ENCODE measurements at places on chromosomes 11 and 22.
A peak's percentile ranks its signal among the peaks of the same experiment; 100 is the strongest.

DNA sequence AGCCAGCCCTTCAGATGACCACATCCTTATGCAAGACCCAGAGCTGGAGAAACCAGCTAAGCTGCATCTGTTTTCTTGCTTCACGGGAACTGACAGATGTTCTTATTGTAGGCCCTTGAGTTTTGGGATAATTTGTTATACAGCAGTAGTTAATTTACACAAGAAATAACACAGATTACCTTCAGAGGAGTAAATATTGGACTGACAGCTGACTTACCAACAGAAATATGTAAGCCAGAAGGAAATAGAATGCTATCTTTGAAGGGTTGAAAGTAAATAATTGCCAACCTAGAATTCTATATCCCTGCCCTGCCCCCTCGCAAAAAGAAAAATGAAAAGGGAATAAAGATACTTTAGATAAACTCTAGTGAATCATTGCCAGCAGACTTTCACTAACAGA is 124.1 kb downstream of the WNT7B start:
- DNase-seq = no peak

GRCh38 chr11:20081336-20081735 is 78.9 kb downstream of the DBX1 start:
- no peak for DNase-seq

DNA sequence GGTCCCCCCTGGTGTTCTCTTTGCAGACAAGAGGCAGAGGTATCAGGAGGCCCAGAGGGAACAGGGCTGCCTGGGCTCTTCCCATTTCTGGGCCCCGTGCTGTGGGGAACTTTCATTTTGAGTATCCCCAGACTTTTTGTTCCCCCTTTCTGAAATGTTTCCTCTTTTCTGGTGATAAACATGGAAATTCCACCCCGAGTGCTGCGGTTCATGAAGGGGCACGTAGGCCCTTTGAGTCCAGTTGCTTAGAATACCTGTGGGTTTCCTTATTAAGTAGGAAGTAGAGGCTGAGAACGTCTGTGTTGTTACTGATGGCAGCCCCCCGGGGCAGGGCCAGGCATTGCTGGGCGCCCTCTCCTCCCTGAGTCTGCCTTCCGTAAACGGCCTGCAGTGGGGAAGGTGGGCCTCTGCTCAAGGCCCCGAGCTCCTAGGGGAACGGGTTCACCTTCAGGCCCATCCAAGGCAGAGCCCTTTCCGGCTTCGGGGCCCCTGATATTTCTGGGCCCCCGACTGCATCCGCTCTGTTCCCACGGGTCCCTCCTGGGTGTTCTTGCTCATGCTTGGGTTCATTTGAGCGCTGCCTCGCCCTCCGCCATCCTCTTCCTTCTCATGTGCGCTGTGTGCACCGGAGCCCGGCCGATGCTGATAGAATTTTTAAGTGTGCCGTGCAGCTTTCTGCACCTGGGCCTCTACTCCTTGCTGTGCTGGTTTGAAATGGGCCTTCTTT is 12.0 kb downstream of the TBC1D22A start:
- DNase-seq = no peak

- no peak for DNase-seq
Measured at GRCh38 chr11:8826901-8827560, 84.0 kb upstream of the AKIP1 start.

- no peak for DNase-seq
Measured at GRCh38 chr22:35903571-35904335, 124.9 kb downstream of the RBFOX2 start.

DNA sequence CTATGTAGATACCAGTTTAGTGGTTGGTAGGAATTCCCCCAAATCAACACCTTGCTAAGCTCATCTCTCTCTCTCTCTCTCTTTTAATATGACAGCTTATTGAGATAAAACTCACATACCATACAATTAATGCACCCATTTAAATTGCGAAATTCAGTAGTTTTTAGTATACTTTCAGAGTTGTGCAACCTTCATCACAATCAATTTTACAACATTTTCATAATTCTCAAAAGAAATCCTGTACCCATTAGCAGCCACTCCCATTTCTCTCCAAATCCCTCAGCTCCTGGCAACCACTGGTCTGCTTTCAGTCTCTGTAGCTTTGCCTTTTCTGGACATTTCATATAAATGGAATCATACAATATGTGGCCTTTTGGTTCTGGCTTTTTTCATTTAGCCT is 13.3 kb downstream of the NNMT start:
- no peak for DNase-seq

DNA sequence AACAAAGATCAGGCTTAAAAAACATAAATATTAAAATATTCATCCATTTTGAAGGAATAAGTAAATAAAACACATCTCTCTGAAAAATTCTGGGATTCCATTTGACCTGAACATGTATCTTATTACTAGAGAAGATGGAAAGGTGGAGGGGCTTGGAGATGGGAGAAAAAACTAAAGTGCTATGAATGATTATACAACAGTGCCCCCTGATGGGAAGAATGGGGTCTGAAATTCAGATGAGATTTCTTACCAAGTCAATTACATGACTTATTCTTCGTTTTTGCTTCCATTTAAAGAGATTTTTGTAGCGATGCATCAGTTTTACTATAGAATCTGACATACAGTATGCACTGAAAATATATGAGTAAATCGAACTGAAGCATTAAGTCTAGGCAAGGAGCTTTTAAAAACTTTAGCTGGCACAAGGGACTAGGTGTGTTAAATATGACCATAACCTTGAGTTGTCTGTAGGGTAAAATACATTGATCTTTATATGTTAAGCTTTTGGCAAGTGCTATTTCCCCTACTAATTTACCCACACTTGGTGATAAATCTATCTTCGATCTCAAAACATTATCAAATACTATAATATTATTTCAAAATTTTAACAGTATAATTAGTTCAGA is 718.8 kb downstream of the CNTN5 start:
- peak; percentile 14 for DNase-seq

DNA sequence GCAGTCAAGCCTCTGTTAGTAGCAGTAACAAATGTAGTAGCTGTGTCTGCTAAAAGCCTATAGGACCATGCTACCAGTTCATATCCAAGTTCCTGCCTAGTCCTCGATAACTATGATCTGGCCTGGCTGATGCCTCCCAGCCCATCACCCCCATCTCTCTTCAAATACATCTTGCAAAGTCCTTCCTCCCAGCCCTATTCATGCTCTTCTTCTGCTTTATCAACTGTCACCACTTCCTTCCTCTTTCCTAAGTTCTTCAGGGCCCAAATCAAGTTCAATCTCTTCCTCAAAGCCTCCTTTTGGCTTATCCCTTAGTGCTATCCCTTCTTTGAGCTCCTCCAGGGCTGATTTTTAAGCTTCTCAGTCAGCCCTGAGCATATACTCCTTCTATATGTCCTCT is 150.9 kb upstream of the THY1 start:
- DNase-seq = no peak

- DNase-seq = no peak
Measured at GRCh38 chr22:41223535-41223934, 17.2 kb downstream of the CHADL start.

GRCh38 chr22:35766654-35767580 is 49.2 kb downstream of the APOL5 start:
- DNase-seq = peak; percentile 46

DNA sequence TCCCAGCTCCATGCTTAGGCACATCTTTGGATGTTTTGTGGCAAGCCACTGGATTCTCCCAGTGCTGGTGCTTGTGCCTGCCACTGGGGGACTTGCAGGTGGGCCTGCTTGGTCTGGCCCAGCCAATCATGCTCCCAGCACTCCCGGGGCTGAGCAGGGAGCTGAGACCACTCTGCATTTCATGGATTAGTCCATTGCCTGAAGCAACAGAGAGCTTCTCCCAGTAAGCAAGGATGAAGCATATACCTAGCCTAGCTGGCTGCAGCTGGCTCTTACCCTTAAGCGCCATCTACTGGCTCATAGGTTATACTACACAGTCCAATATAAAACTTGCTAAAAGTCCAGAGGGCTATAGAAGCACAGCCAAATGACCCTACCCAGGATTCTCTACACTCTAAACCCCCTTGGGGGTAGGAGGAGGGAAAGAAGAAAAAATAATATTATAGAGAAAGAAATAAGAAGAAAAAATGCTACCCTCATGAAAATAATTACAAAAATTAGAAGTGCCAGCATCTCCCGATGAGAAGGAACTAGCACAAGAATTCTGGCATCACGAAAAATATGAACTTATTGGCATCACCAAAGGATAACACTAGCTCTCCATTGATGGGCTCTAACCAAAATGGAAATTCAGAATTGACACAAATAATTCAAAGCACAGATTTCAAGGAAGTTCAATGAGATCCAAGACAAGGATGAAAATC is 275.3 kb downstream of the C11orf87 start:
- peak; percentile 41 for DNase-seq

DNA sequence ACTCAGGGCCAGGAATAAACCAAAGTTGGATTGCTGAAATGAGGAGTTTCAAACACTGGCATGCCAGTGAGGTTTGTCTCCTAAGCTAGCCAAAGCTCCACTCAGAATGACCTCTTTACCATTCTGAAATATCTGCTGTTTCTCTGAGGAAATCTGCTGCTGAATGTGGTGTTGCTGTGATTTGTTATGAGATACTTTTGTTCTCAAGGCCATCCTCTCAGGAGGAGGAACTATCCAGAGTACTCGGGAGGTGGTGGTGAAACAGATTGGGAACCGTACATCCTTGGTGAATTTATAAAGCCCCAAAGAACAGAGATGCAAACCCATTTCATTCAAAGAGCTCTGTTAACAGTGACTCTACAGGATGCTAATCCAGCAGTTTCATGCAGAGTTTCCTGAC is 50.5 kb downstream of the BDNF start:
- DNase-seq = no peak

- DNase-seq = no peak
Measured at GRCh38 chr22:28299753-28300152, 379.9 kb downstream of the TTC28 start.

DNA sequence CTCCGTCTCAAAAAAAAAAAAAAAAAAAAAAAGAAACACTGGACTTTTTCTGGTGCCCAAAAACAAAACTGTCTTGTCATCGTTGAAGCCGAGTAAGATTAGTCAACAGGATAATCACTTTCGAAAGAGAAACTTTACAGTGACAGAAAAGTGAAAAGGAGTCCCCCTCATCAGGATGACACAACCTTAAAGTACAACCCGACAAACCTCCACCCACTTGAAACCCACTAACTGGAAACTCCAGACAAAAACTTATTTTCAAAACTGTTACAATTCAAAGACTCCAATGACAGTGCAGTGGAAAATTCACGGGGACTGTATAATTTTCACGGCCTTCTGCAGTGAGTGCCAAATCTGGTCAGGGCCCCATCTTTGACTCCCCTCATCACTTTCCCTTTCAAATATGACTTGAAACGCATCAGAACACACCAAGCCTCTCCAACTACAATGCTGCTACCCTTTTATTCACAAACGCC is 1.3 kb downstream of the DENND5A start:
- DNase-seq = no peak

DNA sequence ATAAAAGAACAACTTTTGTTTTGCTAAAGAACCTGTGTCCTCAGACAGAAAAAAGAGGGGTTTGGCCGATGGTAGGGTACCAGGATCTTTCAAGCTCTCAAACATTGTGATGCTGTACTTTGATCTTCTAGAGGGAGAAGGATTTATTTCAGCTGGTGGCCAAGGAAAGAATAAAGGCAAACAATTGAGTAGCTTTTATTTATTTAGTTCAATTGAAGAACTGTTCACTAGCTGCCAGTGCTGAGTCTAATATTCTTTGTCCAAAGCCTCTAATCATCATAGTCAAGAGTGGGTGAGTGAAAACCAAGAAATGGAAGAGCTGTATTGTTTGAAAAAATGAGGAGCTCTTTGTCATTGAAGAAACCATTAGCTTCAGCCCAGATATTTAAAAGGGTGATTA is 138.4 kb downstream of the FAT3 start:
- peak; percentile 1 for DNase-seq

GRCh38 chr22:36175892-36176291 is 15.3 kb upstream of the APOL3 start:
- DNase-seq = no peak

DNA sequence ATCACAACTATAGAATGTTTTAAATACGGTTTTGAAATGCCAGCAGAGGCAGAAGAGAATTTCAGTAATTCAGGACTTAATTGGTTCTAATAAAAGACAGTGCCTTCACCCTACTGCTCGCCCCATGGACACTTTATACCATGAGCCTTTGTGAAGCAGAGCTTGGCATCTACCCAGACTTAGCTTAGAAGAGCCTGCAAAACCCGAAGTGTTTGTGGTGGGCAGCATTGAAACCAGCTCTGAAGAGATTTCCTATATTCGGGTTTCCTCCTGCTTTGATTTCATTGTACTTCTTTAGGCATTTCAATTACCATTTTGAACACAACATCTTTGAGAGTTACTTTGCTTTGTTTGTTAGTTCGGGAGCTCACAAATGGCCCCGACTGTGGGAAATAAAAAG is 185.1 kb upstream of the MTNR1B start:
- no peak for DNase-seq

DNA sequence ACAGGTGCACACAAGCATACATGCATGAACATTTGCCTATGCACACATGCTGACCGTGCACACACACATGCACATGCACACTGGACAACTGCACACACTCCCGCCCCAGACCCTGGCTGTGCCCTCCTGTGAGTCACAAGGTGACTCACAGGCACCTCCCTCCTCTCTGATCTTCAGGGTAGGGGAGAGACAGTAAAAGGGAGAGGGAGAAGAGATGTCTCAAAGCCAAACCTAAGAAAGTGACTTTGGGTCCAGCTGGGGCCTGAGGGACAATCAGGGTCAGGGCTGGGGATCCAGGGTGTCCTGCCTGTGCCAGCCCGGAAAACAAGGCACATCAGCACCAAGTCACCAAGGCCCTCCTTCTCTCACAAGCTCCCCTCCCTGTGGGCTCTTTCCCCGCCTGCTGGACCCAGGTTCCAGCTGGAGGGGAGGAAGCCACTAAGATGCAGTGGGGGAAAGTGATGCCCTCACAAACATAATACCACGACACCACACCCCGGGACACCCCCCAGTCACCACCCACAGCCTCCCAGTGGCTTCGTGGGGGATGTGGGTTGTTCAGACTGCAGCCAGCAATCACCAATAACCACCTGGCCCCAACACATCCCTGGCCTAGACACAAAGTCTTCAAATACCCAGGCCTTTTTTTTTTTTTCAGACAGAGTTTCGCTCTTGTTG is 39.3 kb downstream of the PDGFB start:
- DNase-seq = no peak

- DNase-seq = no peak
Measured at GRCh38 chr11:123180166-123180565, 14.9 kb downstream of the CLMP start.

DNA sequence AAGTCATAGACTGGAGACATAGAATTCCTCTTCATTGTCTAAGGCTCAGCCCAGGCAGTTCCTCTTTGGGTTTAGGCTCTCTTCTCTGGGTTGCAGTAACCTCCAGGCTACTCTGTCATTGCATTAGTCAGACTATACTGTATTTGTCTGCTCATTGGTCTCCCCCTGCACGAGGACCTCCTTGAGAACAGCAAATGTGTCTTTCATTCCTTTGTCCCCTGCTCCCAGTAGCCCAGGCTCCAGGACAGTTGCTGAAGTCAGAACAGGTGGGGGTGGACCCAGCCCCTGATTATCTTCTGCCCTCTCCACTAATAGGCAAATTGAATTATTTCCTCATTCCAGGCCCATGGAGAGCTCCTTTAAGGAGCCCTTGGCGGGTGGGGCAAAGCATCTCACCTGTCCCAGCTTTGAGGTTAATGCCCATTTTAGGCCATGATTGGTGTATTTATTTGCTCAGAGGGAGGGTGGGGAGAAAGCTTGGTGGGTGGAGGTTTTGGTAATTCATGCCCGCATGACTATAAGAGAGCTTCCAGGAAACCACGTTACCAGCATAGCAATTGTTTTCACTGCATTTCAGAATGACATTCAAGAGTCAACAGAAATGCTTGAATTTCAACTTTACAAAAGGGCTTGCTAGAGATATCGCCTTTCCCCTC is 40.9 kb downstream of the NAV2 start:
- DNase-seq = no peak

All from NCI-H1105 (cell line).